ENCODE measurements at places on chromosomes 2 and 18. TPM values are rescaled to one million over a fixed set of nuclear protein-coding genes. Genes with fewer than 3 reads are reported as not detected.

GRCh38 chr2:223169830-223170605 lies 118.0 kb downstream of the KCNE4 start:
- no peak overlapping the region for H3K27ac ChIP-seq
- H3K27me3 ChIP-seq = no peaks in the 10 kb centered on the region
- H3K36me3 ChIP-seq = no peaks in the 10 kb centered on the region
- DNase-seq = no peak

DNA sequence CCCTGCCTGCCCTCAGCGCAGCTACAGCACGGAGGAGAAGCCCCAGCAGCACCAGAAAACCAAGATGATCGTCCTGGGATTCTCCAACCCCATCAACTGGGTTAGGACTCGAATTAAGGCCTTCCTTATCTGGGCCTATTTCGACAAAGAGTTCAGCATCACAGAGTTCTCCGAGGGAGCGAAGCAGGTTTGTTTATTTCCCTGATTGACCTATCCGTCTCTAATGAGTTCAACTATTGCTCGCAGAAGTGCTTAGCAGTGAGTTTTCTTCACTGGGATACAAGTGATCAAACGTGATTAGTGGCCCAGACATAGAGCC lies 639 bp downstream of the MAIP1 start:
- H3K4me3 ChIP-seq = peak overlapping the region; percentile 94
- peaks cover 18% of the 10 kb centered on the region for H3K36me3 ChIP-seq
- no peak overlapping the region for H3K27ac ChIP-seq
- DNase-seq = peak; percentile 30
- no peaks in the 10 kb centered on the region for H3K4me1 ChIP-seq
- H3K27me3 ChIP-seq = no peaks in the 10 kb centered on the region

DNA sequence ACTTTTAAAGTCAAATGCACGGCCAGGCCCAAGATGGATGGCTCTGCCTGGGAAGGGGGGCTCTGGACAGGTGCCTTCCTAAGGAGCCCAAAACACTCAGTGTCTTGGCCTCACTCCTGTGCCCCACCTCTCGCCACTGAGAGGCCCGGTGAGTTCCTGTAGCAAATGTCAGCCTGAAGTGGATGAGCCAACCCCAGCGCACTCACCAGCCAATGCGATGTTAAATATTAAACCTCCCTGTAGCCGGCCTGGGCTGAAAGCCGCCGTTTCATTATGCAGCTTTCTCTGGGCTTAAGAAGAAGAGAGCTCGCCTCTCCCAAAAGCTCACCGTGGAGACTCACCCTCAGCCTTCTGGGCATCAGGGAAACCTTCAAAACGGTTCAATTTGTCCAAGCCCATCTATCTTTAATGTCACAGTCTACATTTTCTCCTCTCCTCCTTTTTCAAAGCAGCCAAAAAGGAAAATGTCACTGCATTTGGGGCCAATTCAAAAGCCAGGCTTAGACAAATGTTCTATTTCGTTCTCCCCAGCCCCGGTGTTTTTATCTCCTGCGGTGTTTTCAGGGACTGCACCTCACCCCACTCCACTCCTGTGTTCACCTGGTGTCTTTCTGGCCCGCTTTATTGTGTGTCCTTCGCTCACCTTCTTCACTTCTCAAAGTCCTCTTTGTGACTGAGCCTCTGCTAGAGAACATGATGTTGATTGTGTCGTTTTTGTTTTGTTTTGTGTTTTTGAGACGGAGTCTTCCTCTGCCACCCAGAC lies 124.0 kb downstream of the NRP2 start:
- H3K27ac ChIP-seq = peak overlapping the region; percentile 43
- peak overlapping the region; percentile 6 for H3K4me3 ChIP-seq
- DNase-seq = no peak
- no peaks in the 10 kb centered on the region for H3K27me3 ChIP-seq
- H3K4me1 ChIP-seq = no peaks in the 10 kb centered on the region
- H3K36me3 ChIP-seq = no peaks in the 10 kb centered on the region

- no peak overlapping the region for H3K4me3 ChIP-seq
- DNase-seq = no peak
- no peak overlapping the region for H3K27ac ChIP-seq
Measured at GRCh38 chr2:84217456-84217855, 241.6 kb downstream of the SUCLG1 start.

DNA sequence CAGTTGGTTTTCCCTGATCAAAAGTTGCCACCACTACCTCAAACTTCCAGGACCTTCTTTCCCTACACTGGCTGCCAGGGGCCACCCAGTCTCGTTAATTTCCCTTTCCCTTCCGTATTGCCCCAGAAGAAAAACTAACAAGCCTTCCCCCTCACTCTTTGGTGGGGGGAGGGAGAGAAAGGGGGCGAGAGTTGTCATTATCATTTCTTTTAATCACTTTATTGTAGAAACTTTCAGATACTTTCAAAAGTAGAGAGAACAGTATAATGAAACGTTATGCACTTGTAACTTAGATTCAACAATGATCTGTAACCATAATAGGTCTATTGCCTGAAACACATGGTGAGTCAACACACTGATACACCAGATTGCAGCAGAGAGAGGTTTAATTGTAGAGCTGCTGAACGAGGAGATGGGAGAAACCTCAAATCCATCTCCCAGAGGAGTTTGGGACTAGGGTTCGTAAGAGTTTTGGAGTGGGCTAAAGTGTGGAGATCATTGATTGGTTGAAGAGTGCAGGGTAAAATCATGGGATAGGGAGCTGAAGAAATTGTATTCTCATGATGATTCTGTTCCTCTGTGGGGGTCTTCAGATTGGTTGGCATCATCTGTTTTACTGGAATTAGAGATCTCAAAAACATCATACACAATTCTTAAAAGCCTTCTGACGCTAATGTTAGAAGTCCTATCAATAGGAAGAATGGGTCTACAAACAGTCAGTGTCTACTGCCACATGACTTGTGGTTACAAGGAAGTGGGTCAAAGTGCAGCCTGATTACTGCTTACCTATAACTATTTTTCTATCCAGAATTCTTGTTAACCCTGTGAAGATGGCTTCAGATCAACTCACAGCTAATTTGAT lies 2.6 kb upstream of the RNF149 start:
- no peaks in the 10 kb centered on the region for H3K27me3 ChIP-seq
- H3K4me3 ChIP-seq = no peak overlapping the region
- H3K4me1 ChIP-seq = peaks cover 5% of the 10 kb centered on the region
- DNase-seq = no peak
- H3K27ac ChIP-seq = no peak overlapping the region

DNA sequence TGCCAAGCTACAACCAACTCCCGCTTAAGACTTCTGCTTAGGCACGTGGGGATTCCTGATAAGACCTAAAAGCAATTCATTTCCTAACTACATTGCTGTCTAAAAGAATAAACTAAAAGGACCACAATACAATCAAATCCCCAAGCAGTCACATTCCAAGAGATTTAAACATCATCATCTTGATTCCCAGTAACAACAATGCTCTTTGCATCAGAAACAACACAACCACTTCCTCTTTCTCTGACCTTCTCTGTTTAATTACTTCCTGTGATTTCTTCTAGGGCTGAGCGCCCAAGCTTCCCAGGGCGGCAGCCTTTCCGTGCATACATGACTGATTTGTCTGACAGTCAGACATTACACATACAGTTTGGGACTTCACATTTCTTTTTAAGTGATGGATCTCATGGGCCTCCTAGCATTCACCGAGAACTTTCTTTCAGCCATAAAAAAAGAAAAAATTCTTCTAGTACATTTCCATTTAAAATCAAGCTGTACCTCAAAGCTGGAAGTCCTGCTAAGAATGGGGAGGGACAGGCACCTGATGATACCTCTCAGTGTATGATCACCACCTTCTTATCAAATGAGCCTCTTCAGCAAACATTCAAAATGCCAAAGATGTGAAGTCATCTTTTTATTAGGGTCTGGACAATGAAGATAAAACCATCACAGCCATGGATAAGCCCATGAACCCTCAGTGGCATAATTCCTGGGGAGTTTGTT lies 11.5 kb downstream of the SPRED2 start:
- H3K4me1 ChIP-seq = peaks cover 3% of the 10 kb centered on the region
- no peaks in the 10 kb centered on the region for H3K36me3 ChIP-seq
- H3K4me3 ChIP-seq = no peak overlapping the region
- DNase-seq = peak; percentile 46
- no peaks in the 10 kb centered on the region for H3K27me3 ChIP-seq

DNA sequence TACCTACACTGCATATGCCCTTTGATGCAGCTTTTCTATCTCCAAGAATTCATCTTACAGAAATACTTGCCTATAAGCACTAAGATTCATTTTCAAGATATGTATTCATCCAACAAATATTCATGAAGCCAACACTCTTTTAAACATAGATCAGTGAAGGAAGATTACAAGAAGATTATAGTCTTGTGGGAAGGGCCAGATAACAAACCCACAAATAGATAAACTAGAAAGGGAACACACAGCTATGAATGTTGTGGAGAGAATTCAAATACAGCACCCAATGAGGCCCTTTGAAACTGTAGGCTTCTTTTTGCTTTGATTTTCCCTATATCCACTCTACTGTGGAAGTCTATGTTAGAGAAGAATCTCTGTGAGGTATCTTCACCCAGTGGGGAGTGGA lies 186.7 kb upstream of the RBMS1 start:
- no peak for DNase-seq
- no peak overlapping the region for H3K27ac ChIP-seq
- H3K4me3 ChIP-seq = no peak overlapping the region
- H3K4me1 ChIP-seq = no peaks in the 10 kb centered on the region

Gene LNPK
- polyA plus RNA-seq = 5.1 TPM

Gene TMEFF2
- polyA plus RNA-seq = not detected

Data from kidney (tissue), 22 donors.